ENCODE measurements at places on chromosomes 6 and 20.

DNA sequence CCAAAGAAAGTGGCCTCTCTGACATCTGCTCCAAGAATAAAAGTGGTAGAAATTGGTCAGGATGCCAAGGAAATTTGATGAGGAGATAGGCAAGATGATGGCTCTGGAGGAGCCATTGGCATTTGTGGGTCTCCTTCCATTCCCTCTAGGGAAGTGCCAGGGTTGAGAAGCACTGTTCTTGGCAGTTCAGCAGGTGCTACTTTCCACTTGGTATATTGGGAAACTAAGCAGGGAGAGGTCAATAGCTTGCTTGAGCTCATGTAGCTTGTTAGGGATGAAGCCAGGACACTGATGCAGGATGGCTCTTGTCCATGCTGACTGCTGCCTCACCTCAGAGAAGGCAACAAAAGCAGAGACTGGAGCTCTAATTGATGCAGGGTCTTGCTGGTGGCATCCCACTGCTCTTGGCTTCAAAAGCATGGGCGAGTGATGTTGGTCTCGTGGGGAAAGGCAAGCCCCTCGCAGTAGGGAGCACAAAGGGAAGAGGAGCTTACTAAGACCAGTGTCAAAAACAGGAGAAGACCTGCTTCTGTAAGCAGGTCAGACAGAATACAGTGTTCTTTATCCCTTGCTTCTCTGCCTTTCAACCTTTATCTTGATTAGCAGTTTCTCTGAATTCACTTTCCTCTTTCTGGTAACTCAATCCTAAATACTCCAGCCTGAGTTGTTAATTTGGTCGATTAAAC is 73.1 kb upstream of the RIPOR2 start:
- no peak for DNase-seq

GRCh38 chr20:45909817-45910669 is 1.9 kb downstream of the PLTP start:
- DNase-seq: no peak

DNA sequence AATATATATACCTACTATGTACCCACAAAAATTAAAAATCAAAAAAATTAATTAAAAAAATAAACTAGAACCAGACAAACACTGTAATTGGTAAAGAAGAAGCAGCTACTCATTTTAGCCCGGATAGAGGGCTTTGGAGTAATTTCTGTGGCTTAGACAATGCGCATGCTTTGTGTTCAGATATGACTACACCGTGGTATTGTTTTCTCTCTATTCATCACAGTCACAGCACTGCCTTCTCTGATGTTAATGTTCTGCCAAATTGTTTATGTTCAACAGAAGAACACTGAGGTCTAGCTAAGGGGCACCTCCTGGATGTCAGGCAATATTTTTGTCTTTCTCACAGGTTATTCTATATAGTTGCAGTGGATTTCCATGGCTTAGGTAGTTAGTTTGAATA is 77.5 kb upstream of the GJE1 start:
- DNase-seq: no peak

GRCh38 chr6:170117111-170117972 is 173.5 kb downstream of the DLL1 start:
- no peak for DNase-seq

GRCh38 chr6:109252261-109253041 is 129.8 kb downstream of the CD164 start:
- no peak for DNase-seq

DNA sequence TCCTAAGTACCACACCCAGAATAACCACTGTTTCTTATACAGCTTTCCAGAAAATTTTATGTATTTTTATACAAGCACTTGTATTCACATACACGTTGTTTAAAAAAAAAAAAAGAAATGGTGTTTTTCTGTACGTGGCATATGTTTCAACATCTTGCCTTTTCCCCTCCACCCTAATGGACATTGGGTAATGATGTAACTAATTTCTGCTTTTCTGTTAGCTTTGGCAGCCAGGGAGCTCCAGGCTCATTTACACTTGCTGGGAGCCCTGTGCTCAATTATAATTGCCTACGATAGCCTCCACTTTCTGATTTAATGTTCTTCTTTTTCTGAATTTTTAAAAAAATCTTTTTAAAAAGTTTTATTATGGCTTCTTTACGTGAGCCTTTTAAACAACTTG is 352.4 kb downstream of the UTRN start:
- DNase-seq: no peak
